ENCODE measurements at places on chromosomes 6 and 20. TPM values are rescaled to one million over a fixed set of nuclear protein-coding genes. Genes with fewer than 3 reads are reported as not detected.

Gene RUNX2
- 0.75 TPM for total RNA-seq

Gene EPHA7
- 2.7 TPM for total RNA-seq

Gene EBF4
- total RNA-seq, result 6.3 TPM

Gene COL9A3
- total RNA-seq, result 1.8 TPM

Gene CTNNBL1
- total RNA-seq, result 50.5 TPM

Gene CABLES2
- 6.1 TPM for total RNA-seq

Gene PAX1
- not detected for total RNA-seq

Gene NKAIN4
- total RNA-seq, result not detected

Gene C20orf144
- total RNA-seq, result 0.13 TPM

Gene REM1
- 0.44 TPM for total RNA-seq

Gene RIPPLY2
- total RNA-seq, result not detected

Gene ELOVL4
- 0.09 TPM for total RNA-seq
